Stimulated activated CD4-positive, alpha-beta T cell treated with anti-CD3 and anti-CD28 coated beads, Interleukin-1b, Interleukin-23, amount 100 ng/mL, for 4 hours (primary cell): ENCODE measurements at places on chromosomes 4 and X.
A peak's percentile ranks its signal among the peaks of the same experiment; 100 is the strongest.

GRCh38 chr4:8721621-8722020 lies 129.1 kb downstream of the CPZ start:
- DNase-seq = no peak

- no peak for DNase-seq
These were observed 57.1 kb downstream of the ELF4 start for GRCh38 chrX:130053236-130053635.

DNA sequence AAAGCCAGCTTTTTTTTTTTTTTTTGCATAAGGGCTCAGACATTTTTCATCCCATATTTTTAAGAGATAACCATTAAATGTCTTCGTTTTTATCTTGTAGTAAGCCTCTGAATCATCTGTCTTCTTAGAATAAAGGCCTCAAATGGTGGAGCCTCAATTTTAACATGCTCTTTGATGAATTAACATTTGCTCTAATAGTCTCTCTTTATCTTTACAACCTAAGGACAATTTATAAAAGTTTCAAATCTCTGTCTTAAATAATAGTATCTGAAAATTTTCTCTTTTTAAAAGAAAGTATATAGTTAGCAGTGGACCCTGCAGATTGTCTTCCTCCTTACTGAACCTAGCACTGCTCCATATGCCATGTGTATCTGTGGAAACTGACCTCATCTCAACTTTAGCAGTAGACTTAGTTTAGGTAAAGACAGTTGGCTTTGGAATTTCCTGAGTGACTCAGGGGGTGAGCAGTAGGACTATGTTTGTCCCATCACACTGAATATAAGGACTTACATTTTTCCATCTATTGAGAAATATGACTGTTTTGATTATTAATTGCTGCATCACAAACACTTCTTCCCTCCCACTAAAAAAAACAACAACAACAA lies 1658.0 kb downstream of the STIM2 start:
- DNase-seq = no peak

- DNase-seq = no peak
These were observed at the start of gene IGFBP7 for GRCh38 chr4:57109847-57110639. Gene IGFBP7 (minus strand): TSS chr4:57110385. CDS start chr4:57110351, 34 bp downstream.

DNA sequence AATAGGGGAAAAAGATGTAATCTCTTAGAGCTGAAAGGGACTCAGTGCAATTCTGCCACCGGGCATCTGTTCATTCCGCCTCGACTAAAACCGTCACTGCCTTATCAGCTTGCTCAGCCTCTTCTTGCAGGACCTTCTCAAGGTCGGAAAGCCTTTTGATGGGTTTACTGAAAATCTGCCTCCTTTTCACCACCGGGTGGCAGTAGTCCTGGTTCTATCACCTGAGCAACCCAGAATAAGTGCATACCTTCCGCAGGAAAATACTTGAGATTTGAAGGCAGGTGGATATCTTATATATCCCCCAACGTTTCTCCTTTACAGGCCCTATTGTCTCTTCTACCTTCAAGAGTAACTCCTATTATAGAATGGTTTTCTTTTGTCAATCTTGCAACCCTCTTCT lies 103.4 kb upstream of the PAK3 start:
- peak; percentile 3 for DNase-seq

DNA sequence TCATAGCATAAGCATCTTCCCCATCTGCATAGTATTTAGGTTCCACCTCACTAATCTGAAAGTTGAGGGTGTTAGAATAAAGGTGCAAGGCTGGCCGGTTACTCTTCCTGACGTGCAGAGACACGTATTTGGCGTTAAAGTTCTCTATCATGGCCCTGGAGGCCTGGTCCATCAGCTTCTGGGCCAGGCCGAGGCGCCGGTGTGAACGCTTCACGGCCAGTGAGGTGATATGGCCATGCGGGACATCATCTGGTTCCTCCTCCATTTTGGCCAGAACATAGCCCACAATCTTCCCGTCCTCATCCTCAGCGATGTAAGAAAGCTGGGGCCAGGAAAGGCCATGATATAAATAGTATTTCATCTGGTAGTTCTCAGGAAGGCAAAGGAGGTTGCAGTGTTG lies 425 bp downstream of the NAA11 start:
- no peak for DNase-seq

DNA sequence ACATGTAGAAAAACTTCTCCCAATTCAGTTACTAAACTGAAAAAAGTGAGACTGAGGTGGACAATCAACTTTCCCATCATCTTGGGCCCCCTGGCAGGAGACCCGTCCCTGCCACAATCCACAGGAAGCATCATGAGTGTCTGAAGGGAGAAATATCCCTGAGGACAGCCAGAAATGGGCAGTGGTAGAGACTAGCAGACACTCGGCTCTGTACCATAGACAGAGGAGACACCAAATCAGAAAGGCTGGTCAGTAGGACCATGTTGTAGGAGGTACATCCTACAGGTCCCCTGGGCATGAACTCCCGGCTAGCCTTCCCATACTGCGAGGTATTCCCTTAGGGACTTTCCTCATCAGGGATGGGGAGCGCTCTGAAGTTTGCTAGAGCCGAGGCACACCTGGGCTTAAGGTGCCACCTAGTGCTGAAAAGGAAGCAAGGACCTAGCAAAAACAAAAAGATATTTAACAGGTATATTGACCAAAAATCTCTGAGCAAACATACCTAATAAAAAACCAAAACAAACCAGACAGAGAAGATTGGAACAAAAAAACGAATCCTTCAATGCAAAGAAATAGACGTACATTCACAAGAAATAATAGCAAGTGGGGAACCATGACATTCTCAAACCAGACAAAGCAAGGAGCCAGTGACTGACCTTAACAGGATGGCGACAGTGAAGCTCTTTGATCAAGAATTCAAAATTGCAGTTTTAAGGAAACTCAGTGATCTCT lies 55.6 kb downstream of the HAUS3 start:
- DNase-seq = no peak
